ENCODE measurements at places on chromosomes 12 and 14.

- no peak for DNase-seq
These were observed 145.6 kb upstream of the TMTC1 start for GRCh38 chr12:29929295-29929694.

DNA sequence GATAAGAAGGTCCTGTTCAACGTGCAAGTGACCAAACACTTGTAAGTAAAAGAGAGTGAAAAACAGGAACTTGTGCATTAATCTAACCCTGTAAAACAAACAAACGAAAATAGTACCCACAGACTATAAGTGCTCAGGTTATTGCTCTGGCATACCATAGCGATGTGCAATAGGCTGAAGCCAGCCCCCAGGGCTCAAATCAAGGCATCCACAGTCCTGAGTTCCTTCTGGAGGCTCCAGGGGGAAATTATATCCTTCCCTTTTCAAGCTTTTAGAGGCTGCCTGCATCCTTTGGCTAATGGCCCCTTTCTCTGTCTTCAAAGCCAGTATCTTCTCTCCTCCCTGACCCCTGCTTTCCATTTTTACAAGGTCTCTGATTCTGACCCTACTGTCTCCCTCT, 8.1 kb upstream of the CMAS start:
- DNase-seq: no peak

DNA sequence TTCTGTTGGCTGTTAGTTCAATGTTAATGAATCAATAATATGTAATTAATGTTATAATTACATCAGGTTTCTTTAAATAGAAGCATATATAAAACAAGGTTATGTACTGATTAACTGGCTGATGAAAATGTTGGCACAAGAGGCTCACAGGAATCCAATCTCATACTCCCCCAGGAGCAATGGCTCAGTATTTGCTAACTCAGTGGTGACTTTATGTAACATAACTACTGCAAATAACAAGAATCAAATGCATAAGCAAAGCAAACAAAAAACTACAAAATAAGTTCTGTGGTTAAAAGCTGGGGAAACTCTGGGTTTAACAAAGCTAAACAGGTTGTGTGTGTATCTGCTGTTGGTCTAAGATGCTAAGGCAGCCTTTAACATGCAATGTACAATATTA, 27.7 kb upstream of the BBS10 start:
- no peak for DNase-seq

DNA sequence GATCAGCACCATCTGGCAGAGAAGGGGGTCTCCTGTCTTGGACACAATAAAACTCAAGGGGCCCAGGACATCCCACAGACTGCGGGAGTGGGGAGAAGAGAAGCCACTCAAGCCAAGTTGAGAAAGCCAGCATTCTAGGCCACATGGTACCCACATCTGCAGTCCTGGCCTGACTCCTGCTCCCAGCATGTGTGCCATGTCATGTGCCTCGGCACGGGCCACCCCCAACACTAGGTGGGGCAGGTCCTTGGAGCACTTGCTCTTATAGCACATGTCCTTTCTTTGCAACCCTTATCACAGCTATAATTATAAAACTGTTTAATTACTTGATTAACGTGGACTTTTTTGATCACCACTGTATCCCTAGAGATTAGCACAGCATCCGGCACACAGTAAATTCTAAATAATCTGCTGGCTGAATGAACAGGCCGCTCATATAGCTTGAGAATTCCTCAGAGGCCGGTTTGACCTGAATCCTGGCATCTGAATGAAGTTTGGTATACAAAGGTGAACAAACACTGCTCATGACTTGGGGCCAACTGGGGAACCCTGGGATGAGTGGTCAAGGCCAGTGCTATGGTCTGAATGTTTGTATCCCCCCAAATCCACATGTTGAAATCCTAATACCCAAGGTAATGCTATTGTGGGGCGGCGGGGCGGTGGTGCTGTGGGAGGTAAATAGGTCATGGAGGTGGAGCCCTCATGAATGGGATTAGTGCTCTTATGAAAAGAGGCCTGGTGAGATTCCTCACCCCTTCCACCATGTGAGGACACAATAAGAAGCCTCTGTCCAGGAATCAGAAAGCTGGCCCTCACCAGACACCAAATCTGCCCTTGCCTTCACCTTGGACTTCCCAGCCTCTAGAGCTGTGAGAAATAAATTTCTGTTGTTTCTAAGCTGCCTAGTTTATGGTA, 6.6 kb downstream of the NCKAP5L start:
- DNase-seq: no peak

GRCh38 chr14:103273145-103273744, 60.8 kb upstream of the EIF5 start:
- DNase-seq: no peak

- DNase-seq: no peak
These were observed 527.3 kb upstream of the CCDC196 start for GRCh38 chr14:65958664-65959562.

Measured in non-pigmented ciliary epithelial cell (primary cell).